ENCODE measurements at places on chromosomes 6 and 20.

DNA sequence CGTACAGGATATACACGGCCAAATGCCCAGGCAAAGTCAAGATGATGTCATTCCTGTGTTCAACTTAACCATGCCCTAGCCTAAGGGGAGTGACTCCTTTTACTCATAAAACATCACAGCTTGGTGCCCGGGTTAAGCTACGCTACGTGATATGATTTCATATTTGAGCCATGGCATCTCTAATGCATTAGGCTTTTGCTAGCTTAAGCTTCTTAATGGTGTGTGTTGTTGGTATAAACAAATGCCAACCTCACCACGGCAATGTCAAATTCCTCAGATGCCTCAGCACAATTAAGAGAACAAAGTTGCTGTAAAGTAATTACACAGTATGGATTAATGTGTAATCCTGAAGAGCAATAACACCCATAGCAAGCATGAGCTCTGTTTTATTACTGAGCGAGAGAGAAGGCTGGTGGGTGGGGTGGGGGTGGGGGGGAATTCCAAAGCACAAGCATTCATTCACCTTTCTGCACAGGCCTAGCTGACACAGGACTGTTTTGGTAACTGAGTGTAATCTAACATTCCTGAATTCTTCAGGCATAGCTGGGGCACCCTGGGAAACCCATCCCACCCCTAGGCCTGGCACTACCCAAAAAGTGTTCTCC lies 44.7 kb upstream of the CNKSR3 start:
- DNase-seq = no peak

DNA sequence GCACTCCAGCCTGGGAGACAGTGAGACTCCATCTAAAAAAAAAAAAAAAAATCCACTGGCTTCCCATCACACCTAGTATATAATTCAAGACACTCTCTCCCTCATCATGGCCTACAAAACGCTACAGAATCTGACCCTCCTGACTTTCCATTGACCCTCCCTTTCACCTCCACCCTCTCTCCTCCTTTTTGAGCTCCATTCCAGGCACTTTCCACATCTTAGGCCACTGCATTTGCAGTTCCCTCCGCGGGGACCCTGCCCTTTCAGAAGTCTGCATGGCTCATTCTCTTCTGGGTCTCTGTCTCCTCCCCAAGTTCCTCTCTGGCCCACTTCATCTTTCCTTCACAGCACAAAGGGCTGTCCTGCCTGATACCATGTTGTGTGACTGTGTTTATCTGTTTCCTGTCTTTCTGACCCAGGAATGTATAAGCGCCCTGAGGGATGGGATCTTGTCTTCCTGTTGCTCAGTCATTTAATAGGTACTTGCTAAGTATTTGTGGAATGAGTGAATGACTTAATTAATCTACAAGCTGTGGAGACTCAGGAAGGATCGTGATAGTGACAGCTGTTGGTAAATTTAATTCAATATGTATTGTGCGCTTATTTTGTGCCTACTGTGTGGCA lies 35.2 kb downstream of the NCR2 start:
- no peak for DNase-seq

DNA sequence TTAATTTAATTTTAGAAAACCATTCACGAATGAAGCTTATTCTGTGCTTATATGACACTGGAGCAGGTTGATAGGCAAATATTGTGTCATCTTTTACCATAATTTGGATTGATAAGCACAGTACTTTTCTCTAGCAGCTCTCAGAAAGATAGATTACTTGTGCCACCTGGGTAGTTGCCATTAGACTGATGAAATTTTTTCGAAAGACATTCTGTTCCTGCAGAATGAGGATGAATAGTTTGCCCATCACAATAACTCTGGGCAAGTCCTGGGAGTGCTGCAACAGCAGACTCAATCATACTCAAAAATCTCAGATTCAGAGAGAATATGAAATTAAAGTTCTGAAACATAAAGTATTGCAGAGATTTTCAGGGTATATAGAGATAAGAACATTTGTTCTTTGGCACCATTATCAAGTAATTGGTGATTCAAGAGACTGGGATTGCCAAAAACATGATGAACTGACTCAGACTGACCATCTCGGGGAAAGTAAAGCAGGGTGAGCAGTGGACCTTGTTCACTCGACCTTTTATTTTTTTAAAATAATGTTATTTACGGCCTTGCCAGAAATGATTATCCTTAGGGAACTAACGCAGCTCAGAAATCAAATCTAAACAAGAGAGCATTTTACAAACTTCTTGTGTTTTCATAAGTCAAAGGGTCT lies 65.8 kb upstream of the PTCHD4 start:
- DNase-seq = no peak

DNA sequence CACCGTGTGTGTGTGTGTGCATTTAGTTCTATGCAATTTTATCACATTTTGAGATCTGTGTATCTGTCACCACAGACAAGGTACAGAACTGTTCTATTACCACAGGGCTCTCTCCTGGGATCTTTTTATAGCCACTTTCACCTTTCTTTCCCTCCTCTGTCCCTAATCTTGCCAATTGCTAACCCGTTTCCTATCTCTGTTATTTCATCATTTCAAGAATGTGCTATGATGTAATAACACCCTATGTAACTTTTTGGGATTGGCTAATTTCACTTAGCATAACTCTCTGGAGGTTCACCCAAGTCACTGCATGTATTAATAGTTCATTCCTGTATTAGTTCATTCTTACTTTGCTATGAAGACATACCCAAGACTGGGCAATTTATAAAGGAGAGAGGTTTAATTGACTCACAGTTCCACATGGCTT lies 657.7 kb downstream of the QKI start:
- DNase-seq = no peak

DNA sequence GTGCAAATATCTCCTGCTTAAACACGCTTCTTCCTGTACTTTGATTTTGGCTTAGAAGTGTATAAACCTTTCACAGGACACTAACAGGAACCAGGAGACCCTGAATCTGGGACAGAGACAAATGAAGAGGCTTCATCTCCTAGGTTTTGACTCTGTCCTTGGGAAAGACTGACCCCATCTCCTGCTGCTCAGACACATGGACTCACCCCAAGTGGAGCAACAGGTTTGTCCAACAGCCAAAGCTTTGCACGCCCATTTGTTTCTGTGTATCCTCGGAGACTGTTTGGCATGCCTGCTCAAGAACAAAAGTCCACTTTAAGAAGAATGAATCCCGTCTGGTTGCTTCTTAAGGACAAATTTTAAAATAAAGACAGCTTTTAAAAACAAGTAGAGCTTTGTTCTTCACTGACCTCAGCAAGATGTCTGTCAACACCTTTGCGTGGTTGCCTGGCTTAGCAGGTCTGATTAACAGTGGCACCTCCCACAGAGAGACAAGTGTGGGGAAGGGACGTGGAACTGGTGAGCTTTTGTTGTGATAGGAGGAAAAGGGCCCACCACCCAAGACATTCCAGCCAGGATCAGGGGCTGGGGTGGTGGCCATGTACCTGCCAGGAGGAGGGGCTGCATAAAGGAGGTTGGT lies 202.6 kb downstream of the SOD2 start:
- no peak for DNase-seq

DNA sequence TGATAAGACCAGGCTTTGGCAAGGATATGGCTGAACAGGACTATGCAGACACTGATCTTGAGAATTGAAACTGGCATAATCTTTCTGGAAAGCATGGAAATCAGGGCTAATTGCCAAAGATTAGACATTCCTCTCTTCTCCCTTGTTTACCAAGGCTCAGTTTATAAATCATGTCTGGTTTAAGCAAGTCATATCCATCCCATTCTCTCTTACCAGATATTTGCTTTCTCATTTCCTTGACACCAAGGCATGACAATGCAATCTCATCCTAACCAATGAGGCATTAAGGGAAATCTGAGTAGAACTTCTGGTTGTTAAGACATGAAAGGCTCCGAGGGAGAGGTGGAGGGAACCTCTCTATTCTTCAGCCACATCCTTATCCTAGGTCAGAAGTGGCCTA lies 110.3 kb upstream of the CEP85L start:
- peak; percentile 58 for DNase-seq

DNA sequence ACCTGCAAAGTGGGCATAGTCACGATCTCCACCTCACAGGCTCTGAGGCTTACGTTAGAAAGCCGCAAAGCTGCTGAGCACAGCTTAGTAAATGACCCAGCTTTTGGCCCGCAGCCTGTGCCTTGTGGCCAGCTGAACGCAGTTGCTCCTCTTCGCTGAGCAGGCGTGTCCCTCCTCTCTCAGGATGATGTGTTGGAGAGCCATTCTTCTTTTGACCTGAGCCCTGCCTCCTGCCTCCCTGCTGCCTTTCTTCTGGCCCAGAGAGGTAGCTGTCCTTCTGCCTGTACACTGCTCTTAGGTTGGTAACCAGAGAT lies 47.6 kb upstream of the MYL9 start:
- no peak for DNase-seq

DNA sequence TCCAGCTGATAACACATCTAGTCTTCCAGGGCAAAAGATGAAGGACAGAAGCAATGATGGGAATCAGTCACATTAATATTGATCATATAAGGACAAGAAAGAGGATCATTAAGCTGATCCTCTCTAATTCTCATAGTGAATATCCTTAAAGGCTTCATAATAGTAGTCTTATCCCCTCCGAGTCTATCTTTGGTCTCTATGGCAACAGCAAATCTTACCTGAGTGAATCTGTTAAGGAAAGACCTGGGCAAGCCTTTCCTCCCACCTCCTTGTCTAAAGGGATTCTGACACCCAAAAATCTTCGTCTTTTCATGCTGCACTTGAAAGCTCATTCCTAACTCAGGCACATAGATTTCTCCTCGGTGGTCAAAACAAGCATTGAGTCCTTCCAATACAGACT lies 86.4 kb upstream of the LYRM2 start:
- no peak for DNase-seq

- no peak for DNase-seq
Observed at GRCh38 chr20:21739161-21739560, 33.7 kb downstream of the PAX1 start.

DNA sequence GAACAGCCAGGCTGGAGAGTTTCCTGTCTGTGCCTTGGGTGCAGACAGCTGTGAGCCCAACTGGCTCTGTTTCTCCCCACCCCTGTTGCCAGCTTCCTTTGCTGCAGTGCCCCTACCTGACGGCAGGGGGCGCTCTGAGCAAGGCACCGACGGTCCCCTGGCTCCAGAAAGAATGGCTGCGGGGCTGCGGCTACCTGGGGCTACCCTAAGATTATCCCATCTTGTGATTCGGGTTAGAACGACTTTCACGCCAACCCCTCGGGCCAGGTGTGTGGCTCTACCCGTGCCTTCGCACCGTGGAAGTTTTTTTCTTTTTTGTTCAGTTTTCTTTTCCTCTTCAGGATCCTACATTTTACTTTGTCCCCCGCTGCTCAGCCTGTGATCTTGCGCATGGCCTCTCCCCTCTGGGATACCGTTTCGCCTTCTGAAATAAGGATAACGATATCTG lies 33.4 kb upstream of the AAR2 start:
- DNase-seq = peak; percentile 73

- no peak for DNase-seq
Observed at GRCh38 chr20:24998631-24999445, 6.3 kb upstream of the APMAP start.

DNA sequence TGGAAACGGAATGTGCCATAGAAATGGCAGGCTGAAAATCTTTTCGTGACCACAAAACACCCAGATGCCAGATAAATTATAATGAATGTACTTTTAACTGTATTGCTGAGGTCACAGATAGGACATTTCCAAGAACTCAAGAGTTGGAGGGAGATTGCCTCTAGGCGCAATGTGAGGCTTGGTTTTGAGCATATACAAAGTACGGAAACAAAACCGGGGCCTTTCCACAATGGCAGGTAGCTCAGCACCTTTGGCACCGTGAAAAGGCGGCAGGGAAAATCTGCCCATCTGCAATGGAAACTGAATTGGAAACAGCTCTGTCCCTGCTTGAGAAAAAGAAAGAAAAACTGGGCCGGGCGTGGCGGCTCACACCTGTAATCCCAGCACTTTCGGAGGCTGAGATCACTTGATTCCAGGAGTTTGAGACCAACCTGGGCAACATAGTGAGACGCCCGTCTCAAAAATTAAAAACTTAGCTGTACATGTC lies 10.5 kb upstream of the C20orf144 start:
- DNase-seq = peak; percentile 80

DNA sequence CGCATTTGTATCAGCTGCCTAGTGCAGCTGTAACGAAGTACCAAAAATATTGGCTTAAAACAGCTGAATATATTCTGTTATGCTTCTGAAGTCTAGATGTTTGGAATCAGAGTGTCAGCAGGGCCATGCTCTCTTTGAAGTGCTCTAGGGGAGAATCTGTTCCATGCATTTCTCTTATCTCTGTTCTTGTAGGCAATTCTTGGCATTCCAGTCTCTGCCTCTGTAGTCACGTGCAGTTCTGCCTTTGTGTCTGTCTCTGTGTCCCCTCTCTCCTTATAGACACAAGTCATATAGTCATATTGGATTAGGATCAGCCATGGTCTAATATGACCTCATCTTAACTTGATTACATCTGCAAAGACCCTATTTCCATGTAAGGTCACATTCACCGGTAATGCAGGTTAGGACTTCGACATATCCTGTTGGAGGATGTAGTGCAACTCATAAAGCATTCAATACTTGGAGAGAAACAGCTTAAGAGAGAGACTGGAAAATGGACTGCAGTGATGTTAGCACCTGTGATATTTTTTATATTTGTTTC lies 18.6 kb downstream of the FAM83B start:
- no peak for DNase-seq

GRCh38 chr6:156839591-156840001 lies 62.4 kb downstream of the ARID1B start:
- peak; percentile 43 for DNase-seq

DNA sequence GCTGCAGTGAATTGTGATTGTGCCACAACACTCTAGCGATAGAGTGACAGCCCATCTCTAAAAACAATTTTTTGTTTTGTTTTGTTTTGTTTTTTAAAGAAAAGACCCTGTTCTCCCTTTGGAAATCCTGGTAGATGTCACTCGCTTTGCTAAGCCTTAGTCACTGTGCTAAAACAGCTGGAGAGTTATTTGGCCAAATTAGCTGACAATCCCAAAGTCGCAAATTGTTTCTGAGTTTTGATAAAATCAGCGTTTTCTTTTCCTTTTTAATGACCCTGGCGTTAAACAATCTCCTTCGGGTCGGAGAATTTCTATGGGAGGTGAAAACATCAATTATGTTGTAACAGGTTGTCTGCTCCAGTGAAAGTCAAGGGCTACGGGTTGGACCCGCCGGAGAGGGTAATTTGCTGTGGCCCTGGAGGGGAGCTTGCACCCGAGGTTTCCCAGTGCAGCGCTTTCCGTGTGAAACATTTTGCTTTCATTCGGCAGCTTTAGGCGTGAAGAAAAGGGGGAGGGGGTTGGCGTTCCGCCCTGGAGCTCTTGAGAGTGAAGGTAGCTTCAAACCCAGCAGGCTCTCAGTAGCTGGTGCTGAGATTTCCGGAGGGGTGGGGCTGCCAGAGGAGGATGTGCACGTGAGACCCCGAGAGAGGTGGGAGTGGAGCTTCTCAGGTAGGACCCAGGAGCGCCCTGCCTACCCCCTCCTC lies 296.6 kb downstream of the PHACTR1 start:
- no peak for DNase-seq

- DNase-seq = peak; percentile 50
Observed at GRCh38 chr6:42423244-42423643, 28.5 kb downstream of the TRERF1 start.

- no peak for DNase-seq
Observed at GRCh38 chr6:40323881-40324634, 263.1 kb downstream of the LRFN2 start.

Data from hematopoietic multipotent progenitor cell treated with erythropoietin and hydrocortisone succinate and interleukin-3 and kit ligand, for 4 days (in vitro differentiated cells).